ENCODE measurements at places on chromosomes 2 and 18.

GRCh38 chr2:73009177-73009839 lies 62.2 kb downstream of the SFXN5 start:
- DNase-seq, result no peak

DNA sequence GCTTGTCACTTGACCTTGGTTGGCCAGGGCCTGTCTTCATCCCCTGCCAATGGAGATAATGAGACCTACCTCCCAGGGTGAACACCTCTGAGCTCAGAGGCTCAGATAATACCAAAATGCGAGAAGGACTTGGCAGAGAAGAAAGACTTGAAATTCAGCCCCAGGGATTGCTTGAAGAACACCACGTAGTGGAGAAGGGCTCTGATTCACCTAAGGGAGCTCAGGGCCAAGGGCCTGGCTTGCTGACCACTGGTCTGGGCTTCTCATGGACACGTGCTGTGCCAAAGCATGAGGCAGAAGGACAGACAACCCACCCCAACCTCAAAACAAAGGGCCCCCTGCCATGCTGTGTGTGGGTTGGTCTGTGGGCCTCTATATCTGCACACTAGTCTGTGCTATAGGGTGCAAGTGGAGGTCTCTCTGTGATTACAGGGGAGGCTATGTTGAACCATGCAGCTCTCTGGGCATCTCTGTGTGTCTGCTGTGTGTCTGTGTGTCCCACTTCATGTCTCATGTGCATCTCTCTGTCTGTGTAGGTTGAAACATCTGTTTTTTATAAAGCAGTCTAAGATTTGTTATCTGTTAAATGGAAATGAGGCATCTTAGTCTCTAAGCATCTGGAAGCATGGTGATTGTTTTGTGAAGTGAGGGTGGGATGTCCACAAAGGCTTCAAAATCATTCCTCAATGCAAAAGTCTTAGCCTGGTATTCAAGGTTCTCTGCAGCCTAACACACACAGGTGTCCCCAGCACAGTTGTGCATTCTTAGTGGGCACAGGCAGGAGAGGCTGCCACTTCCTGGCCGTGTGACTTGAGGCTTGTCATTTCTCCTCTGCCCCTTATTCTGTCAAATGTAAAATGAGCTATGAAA lies 61.0 kb upstream of the EPAS1 start:
- no peak for DNase-seq

GRCh38 chr2:202015471-202015870 lies 18.2 kb upstream of the FZD7 start:
- no peak for DNase-seq

GRCh38 chr2:127535422-127535901 lies at the start of gene MYO7B:
MYO7B (plus strand) TSS chr2:127535683; CDS start chr2:127559723, 24,040 bp downstream.
- DNase-seq, result no peak

DNA sequence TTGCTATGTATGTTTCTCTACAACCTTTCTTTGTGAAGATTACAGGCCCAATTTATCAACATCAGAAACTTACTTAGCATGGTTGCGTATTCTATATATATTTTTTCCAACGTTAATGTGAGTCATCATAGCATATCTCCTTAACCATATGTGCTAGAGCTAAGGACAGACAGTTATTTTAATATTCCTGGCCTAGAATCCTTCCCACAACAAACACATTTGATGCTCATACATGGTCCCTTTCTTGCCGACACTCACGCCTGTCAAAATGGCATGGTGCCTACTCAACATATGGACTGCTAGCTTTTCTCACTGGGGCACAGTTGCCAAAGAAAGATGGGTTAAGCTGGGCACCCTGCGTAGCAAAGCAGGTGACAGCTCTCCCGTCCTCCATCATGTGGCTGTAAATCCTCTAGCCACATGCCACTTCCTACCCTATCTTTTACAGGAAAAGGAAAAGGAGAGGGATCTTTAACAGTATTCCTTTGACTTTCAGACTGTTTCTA lies 75.2 kb upstream of the GALNT5 start:
- no peak for DNase-seq

DNA sequence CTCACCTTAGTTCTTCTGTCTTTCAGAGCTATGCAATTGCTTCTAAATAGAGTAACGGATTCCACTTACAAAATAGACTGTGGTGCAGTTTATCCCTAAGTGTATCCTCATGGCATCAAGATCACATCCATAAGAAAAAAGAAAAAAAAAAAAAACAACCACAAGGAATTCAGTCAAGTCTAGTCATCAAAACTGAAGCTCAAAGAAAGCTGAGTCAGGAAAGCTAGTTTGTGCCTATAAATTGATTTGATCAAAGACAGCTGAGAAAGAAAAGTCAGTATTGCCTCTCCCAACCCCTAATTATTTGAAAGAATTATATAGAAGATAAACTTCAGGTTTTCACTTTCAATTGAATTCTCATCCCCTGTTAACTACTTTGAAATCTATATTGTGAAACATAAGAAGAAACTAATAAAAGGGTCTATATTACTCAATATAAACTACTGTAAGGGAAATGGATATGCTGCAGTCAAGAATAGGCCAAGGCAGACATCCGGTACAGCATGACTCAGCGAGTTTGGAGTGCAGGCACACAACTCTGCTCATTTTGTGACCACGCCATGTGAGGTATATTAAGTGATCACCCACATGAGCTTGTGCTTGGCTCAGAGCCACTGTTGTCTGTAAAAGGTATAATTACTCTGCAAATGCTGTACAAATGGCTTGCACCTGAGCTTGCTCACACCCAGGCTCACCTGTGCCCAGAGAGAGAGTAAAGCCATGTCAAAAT lies 568.1 kb upstream of the CRIM1 start:
- DNase-seq, result no peak

GRCh38 chr2:75186821-75187220 lies 12.5 kb downstream of the TACR1 start:
- DNase-seq, result no peak

GRCh38 chr2:8028036-8028435 lies 653.8 kb upstream of the ID2 start:
- no peak for DNase-seq

- DNase-seq, result no peak
Measured at GRCh38 chr18:25253136-25253535, 98.8 kb downstream of the ZNF521 start.

DNA sequence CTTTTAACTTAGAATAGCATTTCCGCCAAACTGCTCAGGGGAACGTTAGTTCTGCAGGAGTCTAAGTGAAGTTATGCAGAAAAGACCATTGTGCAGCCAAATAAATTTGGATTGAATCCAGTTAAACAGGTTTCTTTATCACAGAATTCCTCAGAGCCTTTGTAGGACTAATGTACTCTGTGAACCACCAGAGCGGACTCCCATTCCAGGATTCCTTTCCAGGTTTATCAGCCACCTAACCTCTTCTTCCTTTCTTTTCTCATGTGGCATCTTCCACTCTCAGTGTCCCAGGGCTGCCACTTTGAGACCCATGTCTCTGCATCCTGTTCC lies 350.4 kb downstream of the TSN start:
- DNase-seq, result no peak

DNA sequence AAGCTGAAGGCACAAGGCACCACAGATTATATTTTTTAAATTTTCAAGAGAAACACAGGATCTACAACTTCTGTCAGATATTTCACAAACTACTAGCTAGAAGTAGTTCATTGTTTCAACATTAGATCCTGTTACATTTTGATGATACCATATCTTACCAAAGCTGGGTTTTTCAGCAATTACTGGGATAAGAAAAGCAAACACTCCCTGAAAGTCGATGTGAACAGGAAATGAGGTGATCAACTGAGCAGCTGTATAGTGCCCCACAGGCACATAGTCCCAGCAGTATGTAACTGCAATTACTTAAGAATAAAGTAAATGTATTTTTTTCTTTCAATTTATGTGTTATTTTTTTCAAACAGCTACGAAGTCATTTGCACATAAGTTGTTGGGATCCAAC lies 103.5 kb downstream of the DNER start:
- no peak for DNase-seq

GRCh38 chr2:119338826-119339561 lies 27.6 kb downstream of the C2orf76 start:
- peak; percentile 61 for DNase-seq

DNA sequence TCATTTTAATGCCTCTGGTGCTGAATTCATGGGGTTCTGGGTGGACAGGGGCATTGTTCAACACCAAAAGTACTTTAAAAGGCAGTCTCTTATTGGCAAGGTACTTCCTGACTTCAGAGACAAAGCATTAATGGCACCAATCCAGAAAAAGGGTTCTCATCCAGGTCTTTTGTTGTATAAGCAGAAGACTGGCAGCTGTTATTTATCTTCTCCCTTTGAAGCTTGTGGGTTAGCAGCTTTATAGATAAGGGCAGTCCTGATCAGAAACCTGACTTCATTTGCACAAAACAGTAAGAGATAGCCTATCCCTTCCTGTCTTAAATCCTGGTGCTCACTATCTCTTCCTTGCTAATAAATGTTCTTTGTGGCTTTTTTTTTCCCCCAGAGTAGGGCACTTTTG lies 68.8 kb downstream of the VPS54 start:
- no peak for DNase-seq

- DNase-seq, result no peak
Measured at GRCh38 chr2:190410166-190410565, 2.0 kb downstream of the MFSD6 start.

GRCh38 chr2:41207578-41207977 lies 755.7 kb upstream of the SLC8A1 start:
- DNase-seq, result no peak

GRCh38 chr2:57821088-57821487 lies 225.5 kb upstream of the VRK2 start:
- DNase-seq, result no peak

DNA sequence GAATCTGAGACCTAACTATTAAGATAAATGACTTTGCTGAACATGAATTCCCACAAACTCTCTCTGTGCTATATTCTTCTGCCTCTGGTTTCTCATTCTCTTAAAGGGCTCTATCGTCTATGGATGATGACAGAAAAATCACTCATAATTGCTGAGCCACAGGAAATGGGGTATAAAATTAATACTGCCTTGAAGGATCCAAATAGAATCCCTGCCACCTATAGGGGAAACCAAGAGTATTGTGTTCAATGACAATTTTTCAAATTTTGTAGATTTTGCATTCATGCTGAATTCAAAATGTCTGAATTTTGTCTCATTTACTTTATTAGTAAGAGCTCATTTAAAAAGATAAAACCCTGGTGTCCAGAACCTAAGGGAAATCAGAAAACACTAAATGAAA lies 235.8 kb downstream of the RBM43 start:
- no peak for DNase-seq

DNA sequence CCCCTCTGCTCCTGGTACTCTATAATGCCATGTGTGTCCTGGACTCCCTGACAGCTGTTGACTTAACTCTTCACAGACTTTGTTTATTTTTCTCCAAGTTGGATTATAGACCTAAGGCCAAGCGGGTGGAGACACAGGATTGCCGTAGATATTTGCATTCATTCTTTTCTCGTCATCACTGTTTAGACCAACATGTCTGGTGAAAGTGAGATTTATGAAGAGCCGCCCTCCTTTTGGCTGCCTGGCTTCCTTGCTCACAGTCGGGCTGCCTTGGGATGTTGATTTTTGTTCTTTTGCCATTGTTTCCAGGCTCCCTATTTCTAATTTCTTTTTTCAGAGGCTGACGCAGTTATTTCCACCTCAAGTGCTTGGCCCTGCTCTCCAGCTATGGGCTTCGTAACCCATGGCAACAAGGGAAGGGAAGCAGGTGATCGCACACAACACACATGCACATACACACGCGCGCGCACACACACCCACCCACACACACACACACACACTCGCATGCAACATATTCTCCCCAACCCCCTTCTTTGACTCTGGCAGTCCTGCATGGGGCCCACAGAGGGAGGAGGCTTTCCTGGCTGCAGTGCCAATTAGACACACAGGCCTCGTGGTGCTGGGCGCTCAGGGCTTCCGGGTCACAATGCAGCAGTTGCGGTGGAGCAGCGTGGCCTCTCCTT lies 296.5 kb downstream of the MTX2 start:
- DNase-seq, result no peak

GRCh38 chr2:21095178-21095577 lies 28.6 kb upstream of the TDRD15 start:
- no peak for DNase-seq

DNA sequence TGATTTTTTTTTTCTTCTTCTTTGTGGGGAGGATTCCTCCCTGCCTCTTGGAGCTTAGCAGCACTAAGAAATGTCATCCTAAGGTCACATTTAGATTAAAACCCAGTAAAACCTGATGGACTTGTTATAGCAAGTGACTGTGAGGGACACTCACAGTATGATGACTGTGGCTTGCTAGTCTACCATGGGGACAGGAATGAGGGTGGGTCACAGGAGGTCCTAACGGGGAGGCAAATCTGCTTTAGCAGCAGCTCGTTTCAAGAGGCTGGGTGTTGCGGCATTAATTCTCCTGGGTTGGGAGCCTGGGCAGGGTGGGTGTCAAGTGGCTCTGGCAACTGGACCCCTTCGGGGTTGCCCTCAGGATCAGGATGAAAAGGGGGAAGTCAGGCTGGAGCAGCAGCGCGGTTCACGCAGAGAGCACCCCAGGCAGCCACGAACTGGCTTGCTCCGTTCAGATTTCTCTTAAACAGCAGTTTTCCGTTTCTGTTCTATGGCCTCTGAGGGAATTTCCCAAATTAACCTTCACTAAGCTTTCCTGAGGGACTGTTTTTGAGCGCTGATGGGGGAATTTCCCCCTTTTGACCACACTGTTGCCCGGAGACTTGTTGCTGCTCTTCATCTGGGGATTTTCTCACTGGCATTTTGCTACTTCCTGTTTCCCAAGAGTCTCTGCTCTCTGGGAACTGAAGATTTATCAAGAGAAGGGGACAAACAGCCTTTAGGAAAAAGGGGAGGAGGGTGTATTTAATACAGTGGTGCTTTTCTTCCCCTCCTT lies 59.8 kb upstream of the PELI1 start:
- peak; percentile 68 for DNase-seq

DNA sequence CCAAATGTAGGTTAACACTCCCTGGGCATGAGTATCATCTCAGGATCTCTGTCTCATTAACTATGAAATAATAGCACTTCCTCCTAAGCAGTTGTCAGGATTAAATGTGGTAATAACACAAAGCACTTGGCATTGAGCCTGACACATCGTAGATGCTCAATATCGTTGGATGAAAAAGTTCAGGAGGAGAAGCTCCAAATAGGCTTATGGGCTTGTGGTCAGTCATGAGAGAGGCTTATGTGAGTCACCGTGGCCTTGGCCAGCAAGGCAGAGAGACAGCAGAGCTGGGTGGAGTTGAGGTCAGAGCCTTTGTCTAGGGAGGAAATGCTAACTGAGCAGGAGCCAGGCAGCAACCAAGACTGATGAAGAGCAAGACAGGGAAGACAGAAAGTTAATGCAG lies 68.3 kb upstream of the PPM1B start:
- DNase-seq, result peak; percentile 58

GRCh38 chr2:233311241-233311926 lies 3.8 kb downstream of the SAG start:
- DNase-seq, result no peak
